T-helper 2 cell treated with Interferon-gamma antibody and Interleukin-4, amounts not matched to agents 100 ng/mL and 5 ng/mL, for 36 hours (primary cell): ENCODE measurements at places on chromosomes 11 and 22. TPM values are rescaled to one million over a fixed set of nuclear protein-coding genes. Genes with fewer than 3 reads are reported as not detected.

Gene LAYN
- 1.1 and 1.3 TPM in 2 replicates for total RNA-seq

Gene GLB1L3
- total RNA-seq: 10.3 and 11.3 TPM in 2 replicates

Gene LPXN
- 137 and 141 TPM in 2 replicates for total RNA-seq

Gene TTC28
- total RNA-seq: 1.1 and 1.4 TPM in 2 replicates

Gene NXPE1
- not detected in 2 replicates for total RNA-seq

Gene CST6
- total RNA-seq: 0.34 TPM in 1 of 2 replicates, not detected in the other

Gene PRR5L
- 8.1 and 8.9 TPM in 2 replicates for total RNA-seq

Gene OR56A1
- not detected in 2 replicates for total RNA-seq

Gene GNG3
- total RNA-seq: 0.30 TPM in 1 of 2 replicates, not detected in the other

Gene ZNRF3
- total RNA-seq: 0.82 and 0.93 TPM in 2 replicates

Gene PHF21B
- total RNA-seq: not detected in 2 replicates

Gene BRSK2
- 0.09 TPM in 1 of 2 replicates, not detected in the other for total RNA-seq

Gene NAV2
- total RNA-seq: 0.36 and 0.45 TPM in 2 replicates

Gene MS4A6A
- total RNA-seq: not detected in 2 replicates

Gene PICK1
- 10.0 and 11.3 TPM in 2 replicates for total RNA-seq

Gene SCUBE2
- total RNA-seq: 0.23 and 0.34 TPM in 2 replicates

Gene SCN4B
- 0.11 TPM in 1 of 2 replicates, not detected in the other for total RNA-seq

Gene GLB1L2
- total RNA-seq: 2.0 TPM in 2 replicates

Gene OR8D4
- total RNA-seq: not detected in 2 replicates

Gene GGTLC3
- total RNA-seq: not detected in 2 replicates

Gene KIRREL3
- not detected in 2 replicates for total RNA-seq

Gene GAB4
- not detected in 2 replicates for total RNA-seq

Gene PRR5
- 24.8 and 24.9 TPM in 2 replicates for total RNA-seq

Gene GVQW3
- 4.3 and 5.7 TPM in 2 replicates for total RNA-seq

Gene PSMC3
- total RNA-seq: 176 and 181 TPM in 2 replicates

Gene SLC5A12
- total RNA-seq: not detected in 2 replicates

Gene ISX
- total RNA-seq: not detected in 2 replicates

Gene P2RY6
- total RNA-seq: not detected in 2 replicates

Gene FDXACB1
- 4.8 and 6.1 TPM in 2 replicates for total RNA-seq

Gene ADAMTS8
- not detected in 2 replicates for total RNA-seq

Gene HTR3A
- total RNA-seq: not detected in 2 replicates

Gene IFTAP
- 1.6 and 1.9 TPM in 2 replicates for total RNA-seq

Gene SPDYC
- not detected in 2 replicates for total RNA-seq

Gene CBLIF
- total RNA-seq: not detected in 2 replicates
